Activated CD4-positive, alpha-beta T cell treated with anti-CD3 and anti-CD28 coated beads for 1 hour (primary cell): ENCODE measurements at places on chromosomes 3 and 15.

DNA sequence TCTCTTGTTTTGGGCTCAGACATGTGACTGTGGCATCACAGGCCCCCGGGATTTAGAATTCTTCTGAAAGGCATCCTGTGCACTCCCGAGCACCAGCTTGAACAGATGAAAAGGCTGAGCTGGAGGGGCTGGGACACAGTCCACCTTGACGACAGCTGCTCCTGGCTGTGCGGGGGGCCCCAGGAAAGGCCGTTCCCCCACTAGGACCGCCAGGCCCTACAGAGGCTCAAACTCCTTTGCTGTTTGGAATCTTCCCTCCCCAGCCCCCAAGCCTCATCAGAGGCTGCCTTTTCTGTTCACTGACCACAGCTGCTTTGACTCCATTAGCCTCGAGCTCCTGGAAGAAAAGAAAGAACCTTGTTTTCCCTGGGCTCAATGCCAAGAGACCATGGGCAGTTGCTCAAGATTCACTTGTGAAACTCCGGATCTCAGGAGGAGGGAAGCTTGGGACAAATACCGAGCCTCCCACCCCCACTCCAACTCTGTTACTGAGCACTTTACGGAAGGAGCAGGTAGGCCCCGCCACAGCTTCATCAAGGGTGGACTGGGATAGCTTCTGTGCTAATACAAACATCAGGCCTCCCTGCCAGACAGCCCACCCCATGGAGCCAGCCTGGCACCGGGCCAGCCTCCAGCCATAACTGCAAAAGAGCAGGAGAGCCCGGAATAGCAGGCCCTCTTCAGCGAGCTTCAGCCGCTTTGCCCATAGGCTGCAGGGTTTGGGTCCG lies 15.7 kb downstream of the CIDEC start:
- no peak for DNase-seq

DNA sequence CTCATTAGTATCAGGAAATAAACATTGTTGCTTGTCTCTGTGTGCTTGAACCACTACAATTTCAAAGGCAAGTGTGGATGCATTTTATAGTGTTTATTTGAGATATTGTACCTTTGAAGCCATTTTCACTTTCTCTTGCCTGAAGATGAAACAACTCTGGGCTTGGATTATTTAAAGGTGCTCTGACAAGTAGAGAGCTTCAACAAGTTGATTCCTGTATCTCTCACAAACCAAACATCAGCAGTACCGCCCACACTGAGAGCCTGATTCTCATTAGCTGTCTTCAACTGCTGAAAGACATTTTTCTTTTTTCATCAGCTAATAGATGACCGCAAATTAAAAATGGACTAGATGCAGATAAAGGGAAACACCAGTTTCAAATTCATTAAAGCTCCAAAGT lies 806 bp upstream of the CERS3 start:
- no peak for DNase-seq

GRCh38 chr3:107506458-107506857 lies 16.3 kb upstream of the BBX start:
- DNase-seq, result no peak

DNA sequence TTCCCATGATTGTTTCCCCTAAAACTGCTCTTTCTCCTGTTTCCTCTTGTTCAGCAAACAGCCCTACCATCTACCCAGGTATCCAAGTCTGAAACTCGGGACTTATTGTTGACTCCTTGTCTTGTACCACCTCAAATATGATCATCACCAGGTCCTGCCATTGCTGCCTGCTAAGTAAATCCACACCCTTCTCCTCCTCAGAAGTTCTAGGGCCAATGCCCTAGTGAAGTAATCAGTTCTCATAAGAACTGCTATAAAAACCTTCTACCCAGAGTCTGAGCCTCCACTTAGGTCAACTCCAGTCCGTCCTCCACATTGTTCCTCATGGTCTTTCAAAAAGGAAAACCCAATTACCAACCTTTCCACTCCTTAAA lies 77.0 kb upstream of the IL12A start:
- DNase-seq, result no peak

DNA sequence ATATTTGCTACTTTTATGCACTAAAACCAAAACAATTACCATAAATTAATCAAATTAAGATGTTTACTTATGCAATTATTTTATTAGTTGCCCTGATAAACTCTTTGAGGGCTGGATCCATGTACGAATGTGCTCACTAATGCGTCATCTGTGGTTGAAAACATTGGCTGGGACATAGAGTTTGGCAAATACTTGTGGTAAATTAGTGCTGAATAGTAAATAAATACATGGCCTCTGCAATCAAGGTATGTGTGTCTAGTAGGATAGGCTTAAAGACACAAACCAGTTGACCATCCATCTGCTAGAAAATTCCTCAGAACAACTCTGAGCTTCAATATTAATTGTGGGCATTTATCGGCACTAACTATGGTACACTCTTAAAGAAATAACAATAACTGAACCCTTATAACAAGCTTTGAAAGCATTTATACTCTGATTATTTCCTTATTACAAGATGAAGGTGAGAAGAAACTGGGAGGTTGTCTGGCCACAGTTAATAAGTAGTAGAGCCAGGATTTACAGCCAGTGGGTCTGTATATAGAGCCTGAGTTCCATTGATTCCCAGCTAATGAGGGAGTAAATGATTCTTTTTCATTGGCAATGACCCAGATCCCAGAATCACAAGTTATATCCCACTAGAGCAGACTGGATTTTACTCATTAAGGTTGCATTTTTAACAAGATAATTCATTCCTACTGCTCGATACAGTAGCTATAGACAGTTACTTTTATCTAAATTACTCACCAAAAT lies 169.5 kb upstream of the CNTN6 start:
- DNase-seq, result no peak

DNA sequence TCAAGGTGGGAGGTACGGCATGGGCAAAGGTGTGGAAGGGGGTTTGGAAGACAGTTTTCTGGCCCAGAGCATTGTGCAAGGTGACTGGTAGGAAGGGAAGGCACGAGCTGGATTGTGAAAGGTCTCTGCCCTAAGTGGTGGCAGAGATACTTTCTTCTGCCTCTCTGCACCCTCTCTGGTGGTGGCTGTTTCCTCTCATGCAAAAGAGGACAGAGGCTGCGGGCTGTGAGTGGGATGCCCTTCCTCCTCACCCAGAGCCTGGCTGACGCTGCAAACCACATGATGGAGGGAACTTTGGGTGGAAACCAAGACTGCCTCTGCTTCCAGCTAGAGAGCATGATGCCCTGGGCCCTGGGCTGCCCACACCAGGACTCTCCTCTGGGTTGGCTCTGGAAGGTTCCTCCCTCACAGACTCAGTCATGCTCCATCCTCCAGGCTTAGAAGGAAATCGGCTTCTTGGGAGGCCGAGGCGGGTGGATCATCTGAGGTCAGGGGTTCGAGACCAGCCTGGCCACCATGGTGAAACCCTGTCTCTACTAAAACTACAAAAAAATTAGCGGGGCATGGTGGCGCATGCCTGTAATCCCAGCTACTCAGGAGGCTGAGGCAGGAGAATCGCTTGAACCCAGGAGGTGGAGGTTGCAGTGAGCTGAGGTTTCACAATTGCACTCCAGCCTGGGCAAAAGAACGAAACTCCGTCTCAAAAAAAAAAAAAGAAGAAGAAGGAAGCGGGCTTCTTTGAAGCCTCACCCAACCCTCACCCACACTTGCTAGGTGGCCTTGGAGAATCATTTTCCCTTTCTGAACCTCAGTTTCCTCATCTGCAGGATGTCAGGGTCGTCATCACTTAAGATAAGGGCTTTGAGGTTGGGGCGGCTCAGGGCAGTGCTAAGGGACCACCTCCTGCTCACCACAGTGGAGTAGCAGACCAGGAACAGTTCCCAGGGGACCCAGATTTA lies 8.3 kb downstream of the PSTPIP1 start:
- peak; percentile 39 for DNase-seq

- DNase-seq, result no peak
Observed at GRCh38 chr15:98870788-98871187, 136.8 kb downstream of the PGPEP1L start.

GRCh38 chr15:56496635-56497034 lies 31.7 kb upstream of the MNS1 start:
- DNase-seq, result no peak

GRCh38 chr3:139307601-139308555 lies 35.9 kb upstream of the MRPS22 start:
- DNase-seq, result no peak

- no peak for DNase-seq
Observed at GRCh38 chr15:94383706-94384105, 152.3 kb downstream of the MCTP2 start.

DNA sequence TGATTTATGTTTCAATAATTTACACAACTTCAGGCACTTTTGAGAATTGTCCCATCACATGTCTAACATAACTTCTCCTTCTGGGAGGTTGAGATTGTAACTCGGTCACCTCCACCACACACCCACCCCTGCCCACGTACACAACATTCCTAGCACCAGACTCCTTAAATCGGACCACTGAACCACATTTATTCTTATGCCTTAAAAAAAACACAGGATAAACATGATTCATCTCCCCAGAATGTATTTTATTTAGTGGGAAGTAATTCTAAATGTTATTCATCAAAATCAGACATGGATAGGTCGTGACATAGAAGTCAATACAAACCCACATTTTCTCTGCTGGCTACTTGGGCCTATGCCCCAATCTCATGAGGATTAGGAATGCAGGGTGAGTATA lies 3.0 kb downstream of the SNTN start:
- DNase-seq, result no peak

DNA sequence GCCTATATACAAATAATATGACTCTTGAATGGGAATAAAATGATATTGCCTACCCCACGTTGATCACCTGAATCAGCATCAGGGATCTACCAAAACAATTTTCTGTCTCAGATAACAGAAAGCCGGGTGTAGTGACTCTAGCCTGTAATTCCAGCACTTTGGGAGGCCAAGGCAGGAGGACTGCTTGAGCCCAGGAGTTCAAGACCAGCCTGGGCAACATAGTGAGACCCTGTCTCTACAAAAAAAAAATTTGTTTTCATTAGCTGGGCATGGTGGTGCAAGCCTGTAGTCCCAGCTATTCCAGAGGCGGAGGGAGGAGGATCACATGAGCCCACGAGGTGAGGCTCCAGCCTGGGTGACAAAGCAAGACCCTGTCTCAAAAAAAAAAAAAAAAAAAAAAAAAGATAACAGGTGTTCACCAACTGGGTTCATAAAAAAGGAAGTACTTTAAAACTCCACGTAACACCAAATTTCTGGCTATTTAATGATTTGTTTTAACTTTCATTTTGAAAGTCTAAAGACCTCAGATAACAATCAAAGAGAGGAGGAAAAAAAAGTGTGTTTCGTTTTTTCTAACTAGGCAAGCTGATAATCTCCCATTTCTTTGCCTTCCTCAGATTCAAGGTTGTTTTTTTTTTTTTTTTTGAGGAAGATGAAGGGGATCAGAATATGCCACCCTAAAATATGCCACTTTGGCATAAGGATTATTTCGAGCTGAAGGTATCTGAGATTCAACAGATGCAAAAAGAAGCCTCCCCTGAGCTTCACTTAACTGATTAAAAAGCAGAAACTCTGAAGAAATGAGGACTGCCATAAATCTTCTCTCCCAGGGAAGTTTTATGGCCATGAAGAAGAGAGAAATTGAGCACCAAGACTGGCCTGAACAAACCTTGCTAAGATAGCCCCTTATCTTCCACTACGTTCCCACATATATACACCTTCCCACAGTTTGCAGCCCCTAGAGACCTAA lies 44.1 kb downstream of the TRANK1 start:
- DNase-seq, result no peak

- DNase-seq, result no peak
Observed at GRCh38 chr15:51405693-51406523, 64.5 kb downstream of the GLDN start.

DNA sequence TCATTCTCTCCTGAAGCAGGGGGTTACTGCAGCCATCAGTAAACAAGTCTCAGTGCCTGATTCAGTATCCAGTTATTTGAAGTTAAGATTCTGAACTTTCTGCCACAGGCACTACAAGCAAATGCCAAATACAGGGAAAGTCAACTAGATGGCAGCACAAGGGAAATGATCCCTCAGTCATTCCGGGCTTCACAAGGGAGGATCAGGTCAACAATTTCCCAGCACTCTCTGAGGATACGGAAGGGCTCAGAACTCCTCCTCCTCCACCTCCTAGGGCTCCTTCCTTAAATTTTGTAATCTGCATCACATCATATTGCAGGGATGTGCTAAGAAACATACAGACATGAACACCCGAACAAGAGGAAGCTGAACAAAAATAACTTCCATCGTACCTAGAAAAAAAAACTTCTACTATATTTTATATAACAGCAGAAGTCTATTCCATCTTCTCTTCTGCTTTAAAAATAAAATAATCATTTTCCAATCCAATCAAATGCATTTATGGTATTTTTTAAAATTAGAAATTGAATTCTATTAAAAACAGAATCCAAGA lies 187.1 kb downstream of the FMN1 start:
- DNase-seq, result no peak

- no peak for DNase-seq
Observed at GRCh38 chr3:129104051-129104450, 17.6 kb downstream of the RAB43 start.

DNA sequence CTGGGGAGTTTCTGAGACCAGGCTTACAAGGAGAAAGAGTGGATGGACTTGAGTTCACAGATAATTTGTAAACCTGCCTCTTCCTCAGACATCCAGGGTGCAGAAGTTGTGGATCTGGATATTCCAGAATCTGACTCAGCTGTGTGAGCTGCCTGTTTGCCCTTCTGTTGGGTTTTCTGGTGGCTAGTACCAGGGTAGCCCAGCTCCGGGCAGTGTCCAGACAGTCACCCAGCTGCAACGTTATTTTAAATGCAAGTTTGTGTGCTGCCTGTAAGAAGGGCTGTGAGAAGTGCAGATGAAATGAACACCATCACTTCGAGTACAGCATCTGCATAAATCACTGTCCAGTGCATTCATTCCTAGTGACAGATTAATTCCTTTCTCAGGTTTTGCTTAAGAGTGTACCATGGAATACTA lies 1053.0 kb downstream of the TUSC7 start:
- DNase-seq, result no peak

DNA sequence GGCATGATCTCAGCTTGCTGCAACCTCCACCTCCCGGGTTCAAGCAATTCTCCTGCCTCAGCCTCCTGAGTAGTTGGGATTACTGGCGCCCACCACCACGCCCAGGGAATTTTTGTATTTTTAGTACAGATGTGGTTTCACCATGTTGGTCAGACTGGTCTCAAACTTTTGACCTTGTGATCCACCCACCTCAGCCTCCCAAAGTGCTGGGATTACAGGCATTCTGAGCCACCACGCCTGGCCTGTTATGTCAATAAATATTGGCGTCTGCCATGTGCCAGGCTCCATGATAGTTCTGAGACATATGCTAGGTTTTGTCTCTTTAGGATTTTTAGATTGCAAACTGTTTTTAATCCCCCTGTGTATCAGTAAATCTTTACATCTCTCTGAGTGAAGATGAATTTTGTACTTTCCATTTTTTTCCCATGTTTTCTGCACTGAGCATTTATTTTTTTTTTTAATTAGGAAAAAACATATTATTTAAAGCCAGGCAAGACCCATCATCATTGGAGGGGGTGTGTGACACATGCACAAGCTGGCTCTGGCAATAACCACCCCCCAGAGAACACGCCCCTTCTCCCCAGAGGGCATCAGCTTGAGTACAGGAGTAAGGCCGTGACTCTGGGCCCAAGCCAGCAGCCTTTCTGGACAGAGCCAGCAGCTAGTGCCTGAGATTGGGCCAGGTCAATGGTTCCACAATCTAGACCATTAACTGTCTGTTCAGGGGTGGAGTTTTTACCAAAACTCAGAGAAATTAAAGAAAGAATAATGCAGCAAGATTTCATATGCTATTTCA lies 51.0 kb upstream of the ATP1B3 start:
- no peak for DNase-seq

GRCh38 chr3:108346301-108347227 lies 50.2 kb downstream of the HHLA2 start:
- no peak for DNase-seq
